ENCODE measurements at places on chromosomes 1 and 21.

DNA sequence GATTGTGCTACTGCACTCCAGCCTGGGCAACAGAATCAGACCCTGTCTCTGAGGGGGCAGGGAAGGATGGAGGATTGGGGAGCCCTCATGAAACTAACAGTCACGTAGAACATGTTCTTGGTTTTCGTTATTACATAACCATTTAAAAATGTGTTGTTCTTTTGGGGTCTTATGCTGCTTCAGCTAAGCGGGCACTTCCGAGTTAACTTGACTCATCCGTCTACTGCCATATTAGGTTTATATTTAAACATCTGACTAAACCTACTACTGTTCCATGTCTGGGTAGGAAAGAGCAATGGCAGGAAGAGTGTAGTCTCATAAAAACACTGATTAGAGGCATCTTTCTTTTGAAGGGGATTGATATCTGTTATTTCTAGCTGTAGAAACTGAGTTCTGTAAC is 59.5 kb upstream of the BMP8A start:
- DNase-seq: no peak

- DNase-seq: no peak
Observed at GRCh38 chr1:115975569-115976061, 698 bp upstream of the SLC22A15 start.

DNA sequence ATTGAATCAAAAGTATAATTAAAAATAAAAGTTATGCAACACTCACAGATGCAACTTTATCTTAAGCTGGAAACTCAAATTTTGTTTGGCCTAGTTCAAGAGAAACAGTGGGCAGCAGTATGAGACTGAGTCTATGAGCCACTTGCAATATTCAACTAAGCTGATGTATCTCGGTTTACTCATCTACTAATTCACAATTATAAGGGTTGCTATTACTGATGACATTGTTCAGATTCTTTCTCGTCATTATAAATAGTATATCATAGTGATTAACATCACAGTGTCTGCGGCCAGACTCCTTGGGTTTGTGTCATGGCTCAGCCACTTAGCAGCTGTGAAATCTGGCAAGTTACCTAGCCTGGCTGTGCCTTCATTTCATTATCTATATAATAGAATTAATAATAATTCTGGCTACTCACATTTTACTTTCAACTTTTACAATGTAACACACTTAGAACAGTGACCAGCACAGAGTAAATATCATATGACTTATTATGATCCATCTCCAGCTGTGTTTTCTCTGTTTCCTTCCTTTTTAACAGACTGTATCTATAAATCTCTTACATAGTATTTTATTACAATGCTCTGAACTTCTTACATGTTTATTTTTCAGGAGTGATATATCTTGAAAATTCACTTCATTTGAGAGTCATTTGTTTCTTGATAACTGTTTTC is 194.3 kb upstream of the RGS18 start:
- DNase-seq: no peak

- no peak for DNase-seq
Observed at GRCh38 chr1:15633756-15634420, 16.6 kb downstream of the DDI2 start.

- no peak for DNase-seq
Observed at GRCh38 chr1:215156232-215156631, 73.7 kb downstream of the KCNK2 start.

DNA sequence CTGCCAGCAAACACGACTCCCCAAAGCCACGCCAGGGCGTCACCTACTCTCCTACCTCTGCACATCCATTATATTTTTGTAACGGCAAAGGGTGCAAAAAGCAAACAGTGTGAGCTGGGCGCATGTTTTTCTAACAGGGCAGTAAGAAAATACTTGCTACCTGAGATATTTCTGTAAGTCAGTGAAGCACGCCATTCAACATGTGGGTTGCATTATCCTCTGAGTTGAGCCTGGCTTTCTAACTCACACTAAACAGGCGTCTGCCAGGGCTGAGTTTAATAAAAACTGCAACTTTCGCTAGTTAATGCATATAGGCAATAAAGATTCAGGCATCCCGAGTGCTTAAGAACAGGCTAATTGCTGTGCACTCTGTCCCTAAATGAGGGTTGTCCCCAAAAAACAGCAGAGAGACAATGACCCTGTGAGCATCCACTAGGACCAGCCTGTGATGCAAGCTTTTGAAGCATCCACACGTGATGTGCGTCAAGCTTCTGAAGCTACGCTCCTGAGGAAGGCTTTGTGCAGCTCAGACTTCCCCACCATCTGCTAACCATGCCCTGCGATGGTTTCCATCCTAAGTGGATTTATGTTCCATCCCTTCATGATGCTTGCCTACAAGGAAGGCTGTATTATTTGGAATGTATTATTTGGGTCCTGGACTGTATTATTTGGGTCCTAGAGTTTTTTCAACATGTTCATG is 70.0 kb upstream of the SIM2 start:
- DNase-seq: no peak

DNA sequence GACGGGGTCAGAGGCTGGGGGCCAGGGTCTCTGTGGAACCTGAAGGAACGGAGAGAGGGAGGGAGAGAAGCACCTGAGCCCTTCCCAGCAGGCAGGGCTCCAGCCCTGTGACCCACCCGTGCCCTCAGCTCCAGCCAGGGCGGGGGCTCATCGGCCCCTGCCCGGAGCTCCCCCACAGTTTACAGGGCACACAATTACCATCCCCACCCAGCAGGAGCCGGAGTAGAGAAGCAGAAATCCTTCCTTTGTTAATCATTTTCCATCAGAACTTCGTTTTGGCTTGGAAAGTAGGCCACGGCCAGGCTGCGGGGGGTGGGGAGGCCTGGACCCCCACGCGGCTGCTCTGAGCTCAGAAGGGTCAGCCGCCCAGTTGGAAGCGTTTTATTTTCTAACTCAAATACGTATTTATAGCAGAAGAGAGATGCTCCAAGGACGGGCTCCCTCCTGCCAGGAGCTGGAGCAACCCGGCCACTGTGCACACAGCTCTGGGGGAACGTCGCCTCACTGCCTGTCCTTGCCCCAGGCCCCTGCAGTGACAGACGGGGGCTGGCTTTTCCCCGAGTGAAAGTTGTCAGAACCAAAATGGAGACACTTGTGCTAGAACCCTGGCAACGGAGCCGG is 42.7 kb upstream of the ADARB1 start:
- no peak for DNase-seq

- no peak for DNase-seq
Observed at GRCh38 chr1:232130815-232131480, 499.0 kb downstream of the SIPA1L2 start.
